Fibroblast of skin of back (primary cell): ENCODE measurements at places on chromosomes 6 and 20.

GRCh38 chr20:35404614-35405259 lies 7.0 kb downstream of the UQCC1 start:
- DNase-seq: no peak

GRCh38 chr6:155939253-155939652 lies 483.6 kb upstream of the NOX3 start:
- DNase-seq: no peak

- no peak for DNase-seq
Observed at GRCh38 chr6:167703781-167704180, 122.9 kb upstream of the AFDN start.

DNA sequence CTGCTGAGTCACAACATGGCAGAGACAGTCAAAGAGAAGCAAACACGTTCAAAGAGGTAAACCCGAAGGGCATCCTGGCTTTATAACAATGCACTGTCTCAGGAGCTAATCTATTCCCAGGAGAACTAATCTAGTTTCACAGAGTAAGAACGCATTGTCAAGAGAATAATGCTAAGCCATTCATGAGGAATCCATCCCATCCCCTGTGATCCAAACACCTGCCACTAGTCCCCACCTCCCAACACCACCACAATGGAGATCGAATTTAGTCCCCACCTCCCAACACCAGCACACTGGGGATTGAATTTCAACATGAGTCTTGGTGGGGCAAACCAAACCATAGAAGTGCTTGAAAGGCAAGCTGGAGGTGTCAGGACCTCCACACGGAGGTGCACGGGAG lies 231.5 kb upstream of the ID4 start:
- DNase-seq: no peak

DNA sequence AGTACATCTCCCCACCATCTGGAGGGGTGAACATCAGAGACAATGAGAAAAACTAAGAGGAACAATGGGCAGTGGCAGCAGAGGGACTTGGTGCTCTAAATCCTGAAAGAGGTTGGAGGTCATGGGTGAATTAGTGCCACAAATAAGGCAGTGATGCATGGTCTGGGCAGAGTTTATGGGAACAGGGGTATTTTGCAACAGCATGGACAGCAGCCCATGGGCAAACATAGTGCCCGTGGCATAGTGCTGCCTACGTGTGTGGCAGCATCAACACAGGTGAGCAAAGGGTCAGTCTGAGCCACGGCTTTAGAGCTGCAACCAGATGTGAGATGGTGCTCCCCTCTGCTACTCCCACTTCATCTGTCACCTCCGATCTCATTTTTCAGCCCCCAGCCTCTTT lies 459.1 kb upstream of the CITED2 start:
- DNase-seq: no peak

DNA sequence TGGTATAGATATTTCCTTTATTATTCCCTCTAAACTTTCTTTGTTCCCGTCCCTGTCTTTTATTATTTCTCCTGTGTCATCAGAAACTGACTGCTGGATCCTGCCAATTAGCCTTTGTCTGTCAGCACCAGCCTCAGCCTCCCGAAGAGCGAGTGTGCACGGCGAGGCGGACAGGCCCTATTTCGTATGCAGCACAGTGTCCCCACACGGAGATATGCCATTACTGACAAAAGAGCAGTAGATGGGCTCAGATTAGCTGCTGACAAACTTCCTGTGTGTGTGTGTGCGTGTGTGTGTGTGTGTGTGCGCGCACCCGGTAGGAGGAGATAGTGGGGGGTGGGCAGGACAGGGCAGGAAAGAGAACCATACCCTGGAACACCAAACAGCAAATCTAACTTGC lies 99.5 kb upstream of the ZFP64 start:
- DNase-seq: no peak

DNA sequence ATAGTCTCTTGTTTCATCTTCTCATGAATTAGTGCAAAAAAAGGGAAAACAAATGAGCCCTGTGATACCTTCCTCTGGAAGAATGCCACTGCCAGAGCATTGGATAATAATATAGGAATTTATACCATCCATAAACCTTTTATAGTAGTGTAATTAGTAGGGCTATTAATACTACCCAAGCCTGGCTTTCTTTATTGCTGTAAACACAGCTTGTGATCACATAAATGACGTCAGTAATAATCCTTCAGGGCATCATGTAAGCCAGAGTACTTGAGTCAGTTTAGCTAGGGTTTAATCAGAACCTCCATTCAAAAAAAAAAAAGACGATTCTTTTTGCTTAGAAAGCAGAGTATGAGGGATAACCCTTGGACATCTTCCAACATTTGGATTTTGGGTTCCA lies 264.8 kb downstream of the SLC35F1 start:
- no peak for DNase-seq

DNA sequence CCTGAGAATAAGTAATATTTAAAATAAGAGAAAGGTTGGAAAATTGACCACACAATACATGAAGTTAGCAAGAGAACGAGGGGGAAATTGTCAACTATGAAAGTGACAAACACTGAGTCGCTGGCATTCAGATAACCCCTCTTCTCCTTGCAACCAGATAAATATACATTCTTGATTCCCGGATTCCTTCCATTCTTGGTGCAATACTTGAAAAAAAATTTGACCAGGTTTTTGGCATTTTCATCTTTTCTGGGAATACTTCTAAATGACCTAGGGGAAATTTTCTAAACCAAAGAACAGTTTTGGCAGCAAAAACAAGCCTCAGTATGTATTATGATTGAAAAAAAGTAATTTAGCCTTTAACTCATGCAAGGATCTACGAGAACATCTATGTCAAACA lies 164.0 kb downstream of the PDE7B start:
- DNase-seq: peak; percentile 72

GRCh38 chr6:24484657-24485323 lies 4.6 kb downstream of the GPLD1 start:
- peak; percentile 53 for DNase-seq

DNA sequence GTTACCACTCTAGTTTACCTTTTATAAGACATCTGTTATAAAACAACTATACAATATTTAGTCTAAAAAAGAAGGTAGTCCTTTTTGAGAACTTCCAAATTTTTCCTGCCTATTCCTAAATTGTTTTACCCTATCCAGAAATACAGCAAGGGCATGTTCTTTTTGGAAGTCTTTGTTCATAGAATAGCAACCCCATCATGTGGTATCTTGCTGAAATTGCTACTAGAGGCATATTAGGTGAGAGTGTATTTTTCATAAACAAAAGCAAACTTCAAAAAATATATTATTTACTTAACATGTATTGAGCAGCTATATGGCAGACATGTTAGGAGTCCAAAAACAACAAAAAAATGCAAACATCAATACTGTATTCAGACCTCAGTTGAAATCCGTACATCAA lies 371.8 kb upstream of the NRSN1 start:
- DNase-seq: no peak

- DNase-seq: no peak
Observed at GRCh38 chr6:137872581-137873115, 5.6 kb downstream of the TNFAIP3 start.

DNA sequence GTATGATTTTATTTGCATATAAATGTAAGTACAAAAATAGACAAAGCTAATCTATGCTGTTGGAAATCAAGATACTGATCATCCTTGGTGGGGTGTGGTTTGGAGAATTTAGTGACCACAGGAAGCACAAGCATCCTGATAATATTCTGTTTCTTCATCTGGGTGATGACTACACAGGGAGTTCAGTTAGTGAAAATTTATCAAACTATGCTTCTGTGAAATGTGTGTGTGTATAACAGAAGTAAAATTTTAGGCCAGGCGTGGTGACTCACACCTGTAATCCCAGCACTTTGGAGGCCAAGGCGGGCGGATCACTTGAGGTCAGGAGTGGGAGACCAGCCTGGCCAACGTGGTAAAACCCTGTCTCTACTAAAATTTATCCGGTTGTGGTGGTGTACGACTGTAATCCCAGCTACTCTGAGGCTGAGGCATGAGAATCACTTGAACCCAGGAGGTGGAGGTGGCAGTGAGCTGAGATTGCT lies 20.6 kb downstream of the ENPP3 start:
- DNase-seq: peak; percentile 7

- no peak for DNase-seq
Observed at GRCh38 chr20:43744966-43745730, 18.3 kb upstream of the GTSF1L start.

- DNase-seq: no peak
Observed at GRCh38 chr20:24638591-24639548, 169.4 kb downstream of the SYNDIG1 start.

DNA sequence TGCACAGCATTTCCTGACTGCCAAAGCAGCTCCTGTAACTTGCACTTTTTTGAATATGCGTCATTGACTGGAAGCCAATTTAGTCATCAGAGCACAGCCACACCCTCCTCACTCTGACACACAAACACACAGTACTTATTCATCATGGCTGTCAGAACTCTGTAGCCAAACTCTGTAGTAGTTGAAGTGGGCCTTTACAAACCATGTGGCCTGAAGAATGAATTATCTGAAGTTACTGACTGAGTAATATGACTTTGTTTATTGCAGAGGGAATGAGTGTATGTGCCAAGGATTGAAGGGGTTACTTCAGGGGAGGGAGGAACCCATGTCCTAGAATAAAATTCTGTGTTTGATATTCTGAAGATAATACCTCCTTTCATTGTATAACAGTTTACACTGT lies 102.7 kb downstream of the FIG4 start:
- DNase-seq: peak; percentile 95

- peak; percentile 12 for DNase-seq
Observed at GRCh38 chr6:116047173-116047933, 13.3 kb downstream of the FRK start.
